Camera-type eye (tissue), 1 donor: ENCODE measurements at places on chromosomes 16 and 17. TPM values are rescaled to one million over a fixed set of nuclear protein-coding genes. Genes with fewer than 3 reads are reported as not detected.

The SLC5A10 gene
- total RNA-seq, result 0.11 TPM

The RAC3 gene
- 17.8 TPM for total RNA-seq

The PLA2G10 gene
- not detected for total RNA-seq

The FAM171A2 gene
- 52.0 TPM for total RNA-seq

The ABCA9 gene
- total RNA-seq, result 12.8 TPM

The FOXO3B gene
- 21.5 TPM for total RNA-seq

The TSPOAP1 gene
- total RNA-seq, result 52.3 TPM

The EPX gene
- not detected for total RNA-seq

The DNASE1L2 gene
- 1.2 TPM for total RNA-seq

The PIGW gene
- 4.6 TPM for total RNA-seq

The RDM1 gene
- total RNA-seq, result 0.99 TPM

The HS3ST3A1 gene
- 22.7 TPM for total RNA-seq

The TP53TG3 gene
- total RNA-seq, result not detected

The BCKDK gene
- 21.9 TPM for total RNA-seq

The ANKFY1 gene
- 67.3 TPM for total RNA-seq

The GAS2L2 gene
- 0.33 TPM for total RNA-seq

The CTRL gene
- 1.5 TPM for total RNA-seq

The CBLN1 gene
- total RNA-seq, result 6.8 TPM

The CDT1 gene
- 7.9 TPM for total RNA-seq

The PPP1R27 gene
- not detected for total RNA-seq

The KRTAP2-3 gene
- total RNA-seq, result not detected

The CD300LG gene
- 0.38 TPM for total RNA-seq

The FOXL1 gene
- 2.5 TPM for total RNA-seq

The CYGB gene
- 12.5 TPM for total RNA-seq

The CCL2 gene
- 15.1 TPM for total RNA-seq

The MEFV gene
- 0.99 TPM for total RNA-seq

The ITGAX gene
- 1.8 TPM for total RNA-seq

The DLX4 gene
- total RNA-seq, result not detected

The SYCE1L gene
- 6.0 TPM for total RNA-seq

The DPEP3 gene
- total RNA-seq, result not detected

The CENPN gene
- 10.0 TPM for total RNA-seq

The TBC1D28 gene
- not detected for total RNA-seq

The PDP2 gene
- 12.7 TPM for total RNA-seq

The CMTM2 gene
- not detected for total RNA-seq

The SGSM2 gene
- 70.4 TPM for total RNA-seq

The CLEC19A gene
- 29.2 TPM for total RNA-seq

The SEC14L1 gene
- 83.6 TPM for total RNA-seq

The DOC2A gene
- total RNA-seq, result 2.7 TPM

The TBC1D3L gene
- 10.3 TPM for total RNA-seq

The SPEM2 gene
- total RNA-seq, result not detected

The GLIS2 gene
- total RNA-seq, result 10.9 TPM

The NLK gene
- 116 TPM for total RNA-seq

The ITGAD gene
- total RNA-seq, result not detected

The KDM6B gene
- total RNA-seq, result 24.5 TPM

The PIPOX gene
- total RNA-seq, result 5.3 TPM

The CLEC3A gene
- not detected for total RNA-seq
